ENCODE measurements at places on chromosomes 1 and 21.

GRCh38 chr1:245598524-245599305, 443.9 kb downstream of the KIF26B start:
- no peak for DNase-seq

DNA sequence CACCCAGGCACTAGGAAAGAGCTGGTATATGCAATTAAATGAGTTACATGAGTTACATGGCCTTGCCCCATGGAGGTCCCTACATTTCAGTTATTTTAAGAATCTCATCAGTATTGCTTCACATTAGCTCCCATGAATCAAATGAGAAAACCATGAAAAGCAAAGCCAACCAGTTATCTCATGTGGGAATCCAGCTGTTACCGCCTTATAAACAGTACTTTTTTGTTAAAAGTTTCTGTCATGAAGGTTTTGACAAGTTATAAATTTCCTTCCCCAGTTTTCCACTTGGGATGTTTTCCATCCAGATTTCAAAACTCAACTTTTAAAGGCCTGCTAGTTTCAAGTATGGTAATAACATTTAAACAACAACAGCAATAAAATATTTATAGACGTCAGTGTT, 544.8 kb downstream of the NUF2 start:
- DNase-seq = no peak

DNA sequence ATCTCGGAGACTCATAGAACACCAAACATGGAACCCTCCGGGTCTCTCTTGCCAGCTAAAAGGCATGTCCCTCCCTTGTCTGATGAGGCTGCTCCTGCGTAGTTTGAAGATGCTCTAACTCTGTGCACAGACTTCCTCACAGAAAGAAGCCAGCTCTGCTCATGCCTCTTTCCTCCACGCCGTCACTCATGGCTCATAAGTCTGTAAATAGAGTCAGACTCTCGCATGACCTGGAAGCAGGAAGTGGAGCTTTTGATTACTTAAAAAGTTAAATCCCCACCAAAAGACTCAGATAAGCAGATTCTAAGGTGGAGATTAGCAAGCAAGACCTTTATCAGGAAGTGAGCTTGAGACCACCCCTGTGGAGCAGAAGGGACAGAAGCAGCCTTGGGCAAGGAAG, 171.6 kb downstream of the TRIM33 start:
- DNase-seq = no peak

GRCh38 chr1:89821322-89822108, 683 bp downstream of the LRRC8D start:
- peak; percentile 78 for DNase-seq

DNA sequence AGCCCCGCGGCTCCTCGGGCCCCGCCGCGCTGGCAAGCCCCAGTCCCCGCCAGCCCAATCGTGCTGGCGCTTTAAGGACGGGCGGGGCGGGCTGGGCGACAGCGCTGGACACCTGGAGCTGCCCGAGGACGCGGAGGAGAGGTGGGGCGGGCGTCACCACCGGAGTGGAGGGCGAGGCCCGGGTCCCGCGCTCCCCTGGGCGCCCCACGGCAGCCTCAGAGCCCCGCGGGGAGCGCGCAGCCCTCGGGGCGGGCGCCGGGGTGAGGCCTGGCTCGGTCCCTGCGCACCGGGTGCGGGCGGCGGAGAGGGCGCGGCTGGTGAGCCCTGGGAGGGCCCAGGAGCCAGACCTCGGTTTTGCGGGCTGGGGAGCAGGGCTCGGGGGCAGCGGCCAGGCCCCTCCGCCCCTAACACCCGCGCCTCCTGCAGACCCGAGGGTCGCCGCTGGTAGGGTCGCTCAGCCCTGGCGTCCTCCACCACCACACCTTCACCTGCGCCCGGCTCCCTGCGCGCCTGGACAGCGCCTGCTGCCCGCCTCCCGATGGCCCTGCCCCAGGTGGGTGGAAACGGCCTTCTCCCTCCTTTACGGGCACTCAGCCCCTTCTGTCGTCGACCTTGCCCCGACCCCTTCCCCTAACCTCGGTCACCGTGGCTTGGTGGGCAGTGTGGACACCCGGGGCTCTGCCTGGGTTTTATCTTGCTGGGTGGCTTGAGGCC, at the start of gene TMEM61:
Gene TMEM61 (plus strand): TSS at position 101 of the 714 bp plus-strand sequence. CDS start 438 bp downstream, at position 539.
- DNase-seq = no peak

- DNase-seq = peak; percentile 79
These were observed 49.8 kb downstream of the ACOT7 start for GRCh38 chr1:6343506-6344405.

- DNase-seq = no peak
These were observed 11.9 kb upstream of the CAPN2 start for GRCh38 chr1:223700388-223700918.

DNA sequence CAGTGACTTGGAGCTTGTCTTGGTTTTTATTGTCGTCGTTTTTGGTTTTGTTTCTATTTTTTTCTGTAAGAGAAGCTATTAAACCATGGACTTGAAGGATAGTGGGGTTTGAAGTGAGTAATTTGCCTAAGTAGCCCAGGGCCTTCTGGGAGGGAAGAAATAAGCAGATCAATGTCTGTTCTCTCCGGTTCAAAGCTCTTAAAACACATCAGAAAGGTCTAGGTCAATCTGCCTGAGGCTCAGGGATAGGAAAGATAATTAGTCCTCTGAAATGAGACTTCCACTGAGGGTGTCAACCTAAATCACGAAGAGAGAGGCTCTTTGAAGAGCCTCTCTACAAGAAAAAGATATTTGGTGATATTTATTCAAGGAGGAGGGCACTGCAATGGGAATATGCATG, 178.0 kb downstream of the MATN1 start:
- DNase-seq = no peak

GRCh38 chr1:117581391-117581943, 24.4 kb upstream of the TENT5C start:
- no peak for DNase-seq

DNA sequence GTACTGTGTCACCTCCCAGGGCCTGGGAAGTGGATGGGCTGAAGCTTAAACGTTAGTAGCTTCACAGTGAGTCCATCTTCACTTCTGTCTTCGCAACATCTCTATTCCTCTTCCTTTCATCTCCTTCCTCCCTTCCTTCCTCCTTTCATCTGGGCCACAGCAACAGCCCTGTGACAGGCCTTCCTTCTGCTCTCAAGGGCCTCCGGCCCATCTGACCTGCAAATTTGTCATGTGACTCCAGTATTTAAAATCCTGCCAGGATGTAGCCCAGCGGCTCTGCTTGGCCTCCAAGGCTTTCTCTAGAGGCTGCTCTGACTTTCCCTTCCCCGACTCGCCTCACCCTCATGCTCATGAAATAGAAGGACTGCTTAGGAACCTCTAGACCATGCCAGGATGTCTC, 10.9 kb upstream of the BATF3 start:
- no peak for DNase-seq
